Smooth muscle cell of trachea (primary cell): ENCODE measurements at places on chromosomes 1 and 21. TPM values are rescaled to one million over a fixed set of nuclear protein-coding genes. Genes with fewer than 3 reads are reported as not detected.

SLAMF8 gene
- total RNA-seq = not detected in 2 replicates

GPR161 gene
- total RNA-seq = 15.3 and 26.8 TPM in 2 replicates

HCRTR1 gene
- total RNA-seq = not detected in 2 replicates

RPL22 gene
- 130 and 139 TPM in 2 replicates for total RNA-seq

DDR2 gene
- 213 and 271 TPM in 2 replicates for total RNA-seq

TRIM46 gene
- 6.0 and 7.1 TPM in 2 replicates for total RNA-seq

HJV gene
- not detected in 2 replicates for total RNA-seq

LCE3E gene
- total RNA-seq = not detected in 2 replicates

ADIPOR1 gene
- total RNA-seq = 71.6 and 101 TPM in 2 replicates

OR2T11 gene
- total RNA-seq = not detected in 2 replicates

TNNT2 gene
- total RNA-seq = not detected in 2 replicates

OR6K3 gene
- total RNA-seq = under 0.01 TPM in 1 of 2 replicates, not detected in the other

FAM151A gene
- total RNA-seq = not detected in 2 replicates

CD164L2 gene
- not detected in 2 replicates for total RNA-seq

BGLAP gene
- 0.83 TPM in 1 of 2 replicates, not detected in the other for total RNA-seq
